ENCODE measurements at places on chromosomes 16 and 17.

GRCh38 chr16:20300312-20301097, 26.8 kb downstream of the GP2 start:
- DNase-seq = no peak

DNA sequence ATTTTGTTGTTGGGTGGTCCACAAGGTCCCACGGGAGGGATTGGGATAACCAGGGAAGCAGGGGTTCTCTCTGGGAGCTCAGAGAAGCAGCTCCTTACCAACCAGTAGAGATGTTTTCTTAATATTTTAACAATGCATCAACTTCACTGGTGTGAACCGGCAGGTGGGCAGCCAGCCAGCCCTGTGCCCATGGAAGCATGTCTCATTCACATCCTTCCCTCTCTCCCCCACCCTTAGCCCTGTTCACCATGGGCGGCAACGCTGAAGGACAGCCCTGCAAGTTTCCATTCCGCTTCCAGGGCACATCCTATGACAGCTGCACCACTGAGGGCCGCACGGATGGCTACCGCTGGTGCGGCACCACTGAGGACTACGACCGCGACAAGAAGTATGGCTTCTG, 9.3 kb downstream of the MMP2 start:
- DNase-seq = no peak

GRCh38 chr17:67672592-67673335, 45.0 kb upstream of the NOL11 start:
- DNase-seq = no peak

GRCh38 chr17:36086791-36087190, 3.2 kb downstream of the CCL3 start:
- DNase-seq = no peak

- no peak for DNase-seq
These were observed 269.8 kb downstream of the C16orf95 start for GRCh38 chr16:87047221-87048037.

DNA sequence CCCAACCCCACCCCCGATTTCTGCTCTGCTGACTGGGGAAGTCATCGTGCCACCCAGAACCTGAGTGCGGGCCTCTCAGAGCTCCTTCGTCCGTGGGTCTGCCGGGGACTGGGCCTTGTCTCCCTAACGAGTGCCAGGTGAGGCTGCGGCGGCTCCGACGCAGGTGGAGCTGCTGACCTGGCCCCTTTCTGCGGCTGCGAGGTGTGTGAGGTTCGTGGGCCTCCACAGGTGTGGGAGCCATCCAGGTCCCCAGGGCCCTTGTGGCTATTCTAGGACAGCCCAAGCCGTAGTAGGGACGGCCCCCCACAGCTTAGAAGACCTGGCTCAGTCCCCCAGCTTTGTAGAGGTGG, 3.0 kb downstream of the UBE2I start:
- no peak for DNase-seq

DNA sequence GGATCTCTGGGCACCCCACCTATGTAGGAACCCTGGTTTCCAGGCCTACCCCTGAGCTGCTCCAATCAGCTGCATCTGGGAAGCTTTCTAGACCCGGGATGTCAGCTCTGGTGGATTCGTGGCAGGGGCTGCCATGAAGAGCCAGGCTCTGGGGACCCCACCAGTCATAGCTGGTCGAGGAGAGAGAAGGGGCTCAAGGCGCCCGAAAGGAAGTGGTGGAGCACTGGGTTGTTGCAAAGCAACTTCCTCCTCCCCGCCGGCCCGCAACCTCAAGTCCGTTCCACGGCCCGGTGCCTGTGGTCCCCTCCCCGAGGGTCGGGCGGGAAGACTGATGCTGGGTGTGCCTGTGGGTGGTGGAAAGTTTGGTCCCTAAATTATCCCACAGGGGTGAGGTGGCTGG, 10.2 kb downstream of the TBKBP1 start:
- DNase-seq = no peak

- no peak for DNase-seq
These were observed 41.3 kb downstream of the GPRC5B start for GRCh38 chr16:19843371-19843770.

- no peak for DNase-seq
These were observed 30.7 kb downstream of the KNOP1 start for GRCh38 chr16:19687279-19687678.

DNA sequence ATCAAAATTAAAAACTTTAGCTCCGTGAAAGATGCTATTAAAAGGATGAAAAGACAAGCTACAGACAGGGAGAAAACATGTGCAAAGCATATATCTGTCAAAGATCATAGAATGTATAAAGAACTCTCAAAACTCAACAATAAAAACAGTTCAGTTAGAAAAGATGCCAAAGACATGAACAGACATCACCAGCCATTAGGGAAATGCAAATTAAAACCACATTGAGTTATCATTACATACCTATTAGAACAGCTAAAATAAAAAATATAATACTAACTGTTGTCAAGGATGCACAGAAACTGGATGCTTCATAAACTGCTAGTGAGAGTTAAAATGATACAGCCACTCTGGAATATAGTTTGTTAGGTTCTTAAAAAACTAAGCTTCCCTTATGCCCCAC, 58.8 kb downstream of the NFATC3 start:
- DNase-seq = no peak

- no peak for DNase-seq
These were observed 459.9 kb upstream of the EEF2KMT start for GRCh38 chr16:5557448-5557847.

GRCh38 chr16:53816211-53816836, 112.4 kb downstream of the FTO start:
- DNase-seq = no peak

DNA sequence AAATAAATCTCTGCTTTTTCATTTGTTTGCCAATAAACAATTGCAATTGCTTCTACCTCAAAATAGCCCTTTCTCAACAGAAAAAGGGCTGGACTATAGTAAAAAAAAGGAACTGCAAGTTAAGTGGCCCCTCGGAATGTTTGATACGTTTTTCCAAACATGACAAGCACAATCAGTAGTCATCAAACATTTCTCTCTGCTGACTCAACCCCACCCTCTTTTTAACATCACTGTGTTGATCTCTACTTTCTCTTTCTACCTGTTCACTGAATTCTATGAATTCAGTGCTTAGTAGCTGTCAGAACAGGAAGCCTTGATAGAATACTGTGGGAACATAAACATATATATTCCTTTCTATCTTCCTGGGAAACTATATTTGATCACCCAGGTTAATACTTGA, 116.5 kb upstream of the AXIN2 start:
- DNase-seq = no peak

GRCh38 chr16:52312716-52313115, 234.2 kb downstream of the TOX3 start:
- DNase-seq = no peak

DNA sequence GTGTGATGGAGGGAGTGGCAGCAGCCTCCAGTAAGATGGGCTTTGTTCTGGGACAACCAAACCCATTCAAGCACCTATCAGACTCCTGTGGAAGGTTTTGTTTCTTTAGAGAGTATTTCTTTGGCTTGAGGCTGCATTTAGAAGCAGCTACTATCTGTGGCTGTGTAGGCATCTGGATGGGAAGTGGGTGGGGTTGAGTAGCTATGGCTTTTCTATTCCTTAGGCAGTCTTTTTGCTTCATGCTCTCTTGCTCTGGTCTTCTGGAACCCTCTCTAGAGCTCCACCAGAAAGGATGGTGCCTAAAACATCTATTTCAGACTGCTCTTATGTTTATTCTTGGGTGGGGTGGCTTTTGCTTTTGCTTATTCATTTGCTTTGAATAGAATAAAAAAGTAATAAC, 19.9 kb downstream of the TNRC6A start:
- DNase-seq = no peak

DNA sequence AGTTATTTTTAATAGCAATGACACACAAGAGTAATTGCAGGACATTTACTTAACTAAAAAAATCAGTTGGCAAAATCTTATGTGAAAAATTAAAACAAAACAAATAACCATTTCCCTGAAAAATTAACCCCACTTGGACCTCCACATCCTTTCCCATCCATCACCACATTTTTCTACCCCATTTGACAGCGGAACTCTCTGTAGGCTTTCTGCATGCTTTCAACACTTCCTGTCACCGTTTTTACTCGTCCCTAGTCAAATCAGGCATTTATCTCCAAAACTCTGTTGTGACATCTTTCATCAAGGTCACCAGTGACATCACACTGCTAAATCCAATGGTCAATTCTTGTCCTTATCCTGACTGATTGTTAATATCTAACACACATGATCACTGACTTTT, 27.5 kb downstream of the KCNJ16 start:
- DNase-seq = no peak

- no peak for DNase-seq
These were observed 4.8 kb downstream of the MSI2 start for GRCh38 chr17:57261084-57261461.

- DNase-seq = no peak
These were observed 561.3 kb downstream of the WWOX start for GRCh38 chr16:78660795-78661194.

DNA sequence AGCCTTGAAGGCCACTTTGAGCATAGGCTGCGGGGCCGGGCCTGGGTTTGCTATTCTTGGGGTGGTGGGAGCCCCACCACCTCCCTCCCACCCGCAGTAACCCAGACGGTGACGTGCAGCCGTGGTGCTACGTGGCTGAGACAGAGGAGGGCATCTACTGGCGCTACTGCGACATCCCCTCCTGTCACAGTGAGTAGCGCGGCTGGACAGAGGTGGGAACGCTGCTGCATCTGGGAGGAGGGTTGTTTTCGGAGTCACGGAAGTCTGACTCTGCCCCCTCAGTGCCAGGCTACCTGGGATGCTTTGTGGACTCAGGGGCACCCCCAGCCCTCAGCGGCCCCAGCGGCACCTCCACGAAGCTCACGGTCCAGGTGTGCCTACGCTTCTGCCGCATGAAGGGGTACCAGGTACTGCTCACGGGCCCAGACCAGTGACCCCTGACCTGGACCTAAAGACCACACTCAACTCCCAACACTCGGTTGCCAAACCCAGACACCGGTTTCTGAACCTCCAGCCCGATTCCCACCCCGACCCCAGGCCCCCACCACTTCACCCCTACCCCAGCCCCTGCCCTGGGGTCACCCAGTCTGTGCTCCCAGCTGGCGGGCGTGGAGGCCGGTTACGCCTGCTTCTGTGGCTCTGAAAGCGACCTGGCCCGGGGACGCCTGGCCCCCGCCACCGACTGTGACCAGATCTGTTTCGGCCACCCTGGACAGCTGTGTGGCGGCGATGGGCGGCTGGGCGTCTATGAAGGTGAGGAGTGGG, 2.1 kb downstream of the KREMEN2 start:
- no peak for DNase-seq

DNA sequence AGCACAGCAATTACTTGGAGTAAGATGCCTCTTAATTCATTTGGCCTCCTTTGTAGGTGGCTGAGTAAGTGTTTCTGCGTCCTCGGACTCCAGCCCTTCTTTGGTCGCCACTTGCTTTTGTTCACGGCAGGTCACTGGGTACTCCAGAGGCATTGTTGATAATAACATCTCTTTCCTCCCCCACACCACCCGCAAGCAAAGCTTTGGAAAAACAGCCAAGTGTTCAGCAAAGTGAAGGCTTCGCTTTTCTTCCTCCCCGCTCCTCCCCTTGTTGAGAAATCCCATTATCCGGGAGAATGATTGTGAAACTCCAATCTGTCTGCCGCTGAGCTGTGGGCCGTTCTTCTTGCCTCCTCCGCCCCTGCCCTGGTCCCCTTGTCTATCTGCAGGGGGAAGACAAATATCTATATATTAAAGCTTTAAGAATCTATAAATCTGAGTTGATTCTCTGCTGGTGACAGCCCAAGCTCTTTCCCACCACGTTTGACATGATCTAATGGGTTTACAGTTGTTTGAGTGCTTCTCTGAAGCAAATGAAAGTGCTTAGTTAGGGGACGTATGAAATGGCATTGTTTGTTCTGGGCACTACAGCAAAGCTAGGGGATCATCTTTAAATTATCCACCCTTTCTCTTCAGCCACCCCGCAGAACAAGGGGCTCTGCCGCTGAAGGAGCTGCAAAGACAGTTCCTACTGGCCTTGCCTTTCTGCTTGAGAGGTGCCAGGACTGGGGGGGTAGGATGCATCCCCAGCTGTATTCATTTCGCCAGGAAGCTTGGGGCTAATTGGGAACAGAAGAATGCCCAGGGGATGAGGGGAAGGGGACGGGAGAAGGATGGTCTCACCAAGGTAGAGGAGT, 167.1 kb downstream of the CCDC182 start:
- DNase-seq = no peak

- DNase-seq = no peak
These were observed 43.8 kb upstream of the NF1 start for GRCh38 chr17:31050948-31051347.

- no peak for DNase-seq
These were observed 7.3 kb downstream of the SYCE1L start for GRCh38 chr16:77206533-77206932.

GRCh38 chr17:61543786-61544415, 47.1 kb downstream of the NACA2 start:
- DNase-seq = no peak

DNA sequence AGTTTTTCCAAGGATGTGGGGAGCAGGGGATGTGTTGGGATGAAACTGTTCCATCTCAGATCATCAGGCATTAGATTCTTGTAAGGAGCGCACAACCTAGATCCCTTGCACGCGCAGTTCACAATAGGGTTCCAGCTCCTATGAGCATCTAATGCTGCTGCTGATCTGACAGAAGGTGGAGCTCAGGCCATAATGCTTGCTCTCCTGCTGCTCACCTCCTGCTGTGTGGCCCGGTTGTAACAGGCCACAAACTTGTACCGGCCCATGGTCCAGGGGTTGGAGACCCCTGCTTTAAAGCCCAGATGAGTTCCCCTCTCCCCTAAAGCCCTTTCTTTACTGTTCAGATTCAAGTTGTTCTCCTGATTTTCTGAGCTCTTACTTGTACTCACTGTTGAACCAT, 44.8 kb downstream of the RNF135 start:
- DNase-seq = no peak

DNA sequence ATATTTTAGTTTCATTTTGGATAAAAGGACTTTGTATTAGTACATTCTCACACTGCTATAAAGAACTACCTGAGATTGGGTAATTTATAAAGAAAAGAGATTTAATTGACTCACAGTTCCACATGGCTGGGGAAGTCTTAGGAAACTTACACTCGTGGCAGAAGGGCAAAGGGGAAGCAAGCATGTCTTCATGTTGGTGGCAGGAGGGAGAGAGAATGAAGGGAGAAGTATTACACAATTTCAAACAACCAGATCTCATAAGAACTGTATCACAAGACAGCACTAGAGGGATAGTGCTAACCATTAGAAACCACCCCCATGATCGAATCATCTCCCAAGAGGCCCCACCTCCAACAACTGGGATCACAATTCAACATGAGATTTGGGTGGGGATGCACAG, 142.9 kb downstream of the USP31 start:
- no peak for DNase-seq

GRCh38 chr17:66970797-66971196, 6.3 kb downstream of the CACNG4 start:
- no peak for DNase-seq
